ENCODE measurements at places on chromosomes 5 and 9.

DNA sequence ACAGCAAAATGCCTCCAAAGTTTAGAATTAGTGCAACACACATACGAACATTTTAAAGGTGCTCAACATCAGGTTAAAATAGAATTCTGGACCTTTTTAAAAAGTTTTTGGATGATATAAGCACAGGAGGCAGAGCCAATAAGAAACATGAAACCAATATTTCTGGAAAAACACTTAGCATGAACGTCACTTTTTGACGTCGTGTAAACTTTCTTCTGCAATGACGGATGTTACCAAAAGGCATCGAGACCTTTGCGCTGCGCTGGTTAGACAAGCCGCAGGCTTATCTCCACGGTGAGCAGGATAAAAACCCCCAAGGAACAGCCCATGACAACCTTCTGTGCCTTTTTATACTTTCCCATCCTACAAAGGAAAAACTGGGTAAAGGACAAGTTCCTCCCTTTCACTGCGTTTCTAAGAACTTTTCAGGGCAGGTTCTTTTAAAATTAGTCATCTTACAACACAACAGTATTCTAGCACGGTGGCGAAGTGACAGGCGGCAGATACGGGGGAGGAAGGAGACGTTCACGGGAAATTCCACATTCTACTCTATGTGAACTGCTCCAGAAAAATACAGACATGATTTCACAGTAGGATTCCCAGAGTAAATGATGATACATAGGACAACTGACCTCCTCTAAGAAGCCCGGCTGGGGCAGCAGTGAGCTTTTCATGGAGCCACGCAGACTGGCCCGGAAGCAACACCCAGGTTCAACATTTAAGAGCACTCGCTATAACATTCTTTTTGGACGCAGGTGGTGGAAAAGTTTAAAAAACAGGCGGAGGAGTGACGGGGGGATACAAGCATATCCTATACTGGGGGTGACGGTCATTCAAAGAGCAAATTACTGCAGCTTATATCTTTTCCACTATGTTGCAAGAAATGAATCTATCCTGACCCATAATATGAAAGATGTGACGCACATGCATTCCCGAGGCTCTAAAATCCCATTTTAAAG lies 52.4 kb downstream of the USP20 start:
- peak; percentile 69 for DNase-seq

DNA sequence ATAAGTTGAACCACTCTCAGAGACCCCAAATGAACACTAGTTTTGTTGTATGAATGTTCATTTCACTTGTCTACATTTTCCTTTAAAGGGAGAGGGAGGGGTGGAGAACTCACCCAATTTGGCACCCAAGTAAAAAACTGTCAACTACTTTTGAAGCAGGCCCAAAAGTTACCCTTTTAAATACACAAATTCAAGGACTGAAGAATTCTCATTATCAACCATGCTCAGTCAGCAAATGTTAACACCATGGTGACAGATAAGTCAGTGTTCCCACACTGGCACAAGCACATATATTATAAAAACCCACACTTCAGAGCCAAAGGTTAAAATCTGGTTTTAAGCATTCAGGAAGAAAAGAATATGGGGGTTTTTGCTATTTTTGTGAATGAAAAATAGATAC lies 31.6 kb downstream of the CSNK1A1 start:
- DNase-seq = no peak

GRCh38 chr5:158471535-158471924 lies 612.6 kb upstream of the CLINT1 start:
- no peak for DNase-seq

DNA sequence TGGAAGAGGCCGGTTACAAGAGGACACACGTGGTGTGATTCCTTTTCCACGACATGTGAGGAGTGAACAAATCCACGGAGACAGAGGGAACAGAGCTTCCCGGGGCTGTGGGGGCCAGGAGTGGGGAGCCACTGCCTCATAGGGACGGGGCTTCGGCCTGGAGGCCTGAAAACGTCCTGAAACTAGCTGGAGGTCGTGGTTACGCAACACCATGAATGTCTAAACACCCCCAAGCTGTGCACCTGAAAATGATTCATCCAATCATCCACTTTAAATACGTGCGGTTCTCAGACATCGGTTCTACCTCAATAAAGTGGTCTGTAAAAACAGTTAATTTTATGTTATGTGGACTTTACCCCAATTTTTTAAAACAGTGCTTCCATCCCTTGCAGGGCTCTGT lies 65.3 kb upstream of the PPP1R26 start:
- DNase-seq = no peak

DNA sequence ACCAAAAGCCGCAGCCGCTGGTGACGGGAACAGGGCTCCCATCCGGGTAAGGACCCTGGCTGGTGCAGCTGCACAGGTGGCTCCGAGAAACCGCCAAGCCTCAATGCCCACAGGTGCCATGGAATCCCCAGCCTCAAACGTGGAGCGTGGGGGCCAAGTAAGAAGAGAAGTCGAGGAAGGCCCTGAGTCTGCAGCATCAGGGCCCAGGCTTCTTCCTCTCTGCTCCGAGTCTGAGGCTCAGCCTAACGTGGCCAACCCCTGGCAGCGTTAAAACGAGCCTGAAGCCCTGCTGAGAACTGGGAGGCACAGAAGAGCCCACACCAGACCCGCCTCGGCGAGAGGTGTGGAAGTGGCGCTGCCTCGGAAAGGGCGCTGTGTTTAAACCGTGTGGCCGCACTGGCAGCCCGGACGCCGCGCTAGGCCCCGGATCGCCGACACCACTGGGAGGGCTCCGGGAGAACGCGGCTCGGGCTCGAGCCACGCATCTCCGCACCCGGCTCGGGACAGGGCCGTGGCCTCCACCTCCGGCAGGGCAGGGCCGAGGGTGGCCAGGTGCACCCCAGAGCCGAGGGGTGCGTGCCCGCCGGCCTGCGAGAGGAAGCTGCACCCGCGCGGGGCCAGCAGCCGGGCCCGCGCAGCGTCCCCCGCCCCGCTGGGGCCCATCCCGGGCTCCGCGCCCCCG lies 730 bp downstream of the ZMYND19 start:
- no peak for DNase-seq

Measured in CD4-positive, alpha-beta T cell (primary cell).